ENCODE measurements at places on chromosomes 6 and 20. TPM values are rescaled to one million over a fixed set of nuclear protein-coding genes. Genes with fewer than 3 reads are reported as not detected.

DNA sequence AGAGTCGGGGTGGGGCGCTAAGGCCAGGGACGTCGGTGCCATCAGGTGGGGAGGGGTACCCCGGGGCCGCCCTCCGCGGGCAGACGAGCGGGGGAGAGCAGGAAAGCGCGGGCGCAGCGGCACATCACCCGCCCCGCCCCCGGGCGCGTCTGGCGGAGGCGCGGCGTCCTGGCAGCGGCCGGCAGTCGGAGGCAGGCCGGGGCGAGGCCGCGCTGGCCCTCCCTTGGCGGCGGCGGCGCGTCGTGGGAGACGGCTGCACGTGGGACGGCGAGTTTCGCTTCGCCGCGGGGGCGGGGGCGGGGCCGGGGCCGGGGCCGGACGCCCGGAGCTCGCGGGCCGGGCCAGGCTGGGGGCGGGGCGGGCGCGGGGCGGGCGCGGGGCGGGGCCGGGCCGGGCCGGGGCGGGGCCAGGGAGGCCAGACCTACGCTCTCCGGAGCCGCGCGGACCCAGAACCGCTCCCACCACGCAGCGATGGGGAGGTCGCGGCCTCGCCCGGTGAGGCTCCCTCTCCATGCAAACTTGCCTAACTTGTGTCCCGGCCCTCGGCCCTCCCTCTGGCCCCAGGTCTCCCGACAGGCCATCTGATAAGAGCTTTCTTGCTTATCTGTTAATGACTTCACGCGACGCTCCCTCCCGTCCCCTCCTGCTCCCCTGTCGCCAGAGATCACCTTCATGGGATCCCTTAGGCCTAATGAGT is 12.5 kb downstream of the ITPR3 start:
- no peak for DNase-seq

GRCh38 chr20:49558826-49559225 is 9.1 kb downstream of the PTGIS start:
- DNase-seq = no peak

GRCh38 chr6:114523508-114523907 is 180.7 kb upstream of the HS3ST5 start:
- no peak for DNase-seq

DNA sequence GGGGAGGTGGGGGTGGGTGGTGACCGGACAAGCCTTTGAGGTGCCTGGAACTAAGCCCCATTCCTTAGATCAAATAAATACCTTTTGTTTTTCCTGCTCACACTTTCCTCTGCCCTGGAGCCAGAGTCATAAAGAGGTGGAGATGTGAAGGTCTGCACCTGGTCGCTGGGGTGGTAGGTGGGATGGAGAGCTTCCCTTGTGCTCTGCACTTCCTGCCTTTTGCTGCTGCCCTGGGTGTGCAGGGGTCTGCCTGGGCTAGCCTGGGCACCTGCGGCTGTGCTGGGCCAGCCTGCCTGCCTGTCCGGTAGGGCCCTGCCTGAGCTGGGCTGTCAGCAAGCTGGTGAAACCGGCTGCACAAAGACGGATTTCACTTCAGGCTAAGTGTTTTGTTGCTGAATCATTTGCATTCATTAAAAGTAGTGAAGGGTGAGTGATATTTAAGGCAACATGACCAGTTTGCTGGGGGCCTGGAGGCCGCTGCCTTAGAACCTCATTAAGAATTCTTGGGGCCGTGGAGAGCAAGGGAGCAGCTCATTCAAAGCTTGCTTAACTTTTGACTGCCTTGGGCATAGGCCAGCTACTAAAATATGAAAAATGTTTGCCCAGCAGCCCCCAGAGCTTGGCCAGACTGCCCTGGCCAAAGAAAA is 20.5 kb downstream of the PTK7 start:
- peak; percentile 93 for DNase-seq

DNA sequence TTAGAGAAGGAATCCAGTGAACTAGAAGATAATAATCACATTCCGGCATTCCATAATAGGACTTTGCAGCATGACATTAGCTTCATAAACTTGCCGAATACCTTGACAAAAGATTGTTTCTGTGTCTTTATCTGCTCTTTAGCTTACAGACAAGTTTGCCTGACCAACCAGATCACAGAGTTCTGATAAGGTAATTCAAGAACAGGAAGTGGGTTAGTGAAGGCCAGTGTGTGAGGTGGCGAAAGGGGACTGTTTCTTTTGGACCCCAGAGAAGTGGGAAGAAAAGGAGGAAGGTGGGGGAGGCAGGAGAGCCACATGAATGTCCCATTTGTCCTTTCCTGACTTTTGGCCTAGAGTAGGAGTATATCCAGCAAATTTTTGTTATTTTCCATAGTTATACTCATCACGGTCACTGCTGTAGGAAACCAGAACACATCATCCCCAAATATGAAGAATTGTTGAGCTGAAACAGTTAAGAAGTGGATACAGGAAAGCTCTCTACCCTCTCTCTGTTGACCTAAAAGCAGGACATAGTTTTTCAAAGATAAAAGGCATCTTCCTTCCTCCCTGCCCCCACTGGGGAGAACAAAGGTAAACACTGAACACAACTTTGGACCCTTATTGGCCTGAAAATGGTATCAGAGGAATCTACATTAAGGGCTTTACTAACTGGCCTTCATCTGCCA is 72.4 kb upstream of the TNFAIP3 start:
- no peak for DNase-seq

GRCh38 chr6:1187293-1188131 is 124.4 kb upstream of the FOXQ1 start:
- DNase-seq = no peak

DNA sequence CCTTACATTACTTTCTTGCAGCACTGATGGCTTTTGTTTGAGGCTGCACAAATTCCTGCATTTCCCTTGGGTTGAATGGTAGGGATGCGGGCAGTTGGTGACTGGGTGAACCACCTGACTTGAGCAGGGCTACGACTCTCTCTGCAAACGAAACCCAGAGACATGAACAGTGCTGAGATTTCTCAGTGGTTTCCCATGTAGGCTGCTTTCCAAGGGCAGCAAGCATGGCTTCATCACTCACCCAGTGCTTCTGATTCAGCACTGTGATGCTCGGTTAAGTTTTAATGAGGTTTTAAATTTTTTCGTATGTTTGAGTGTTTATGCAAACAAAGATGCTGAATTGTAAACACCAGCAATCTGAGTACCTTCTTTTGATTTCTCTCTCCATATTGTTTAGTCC is 127.2 kb downstream of the MTHFD1L start:
- no peak for DNase-seq

DNA sequence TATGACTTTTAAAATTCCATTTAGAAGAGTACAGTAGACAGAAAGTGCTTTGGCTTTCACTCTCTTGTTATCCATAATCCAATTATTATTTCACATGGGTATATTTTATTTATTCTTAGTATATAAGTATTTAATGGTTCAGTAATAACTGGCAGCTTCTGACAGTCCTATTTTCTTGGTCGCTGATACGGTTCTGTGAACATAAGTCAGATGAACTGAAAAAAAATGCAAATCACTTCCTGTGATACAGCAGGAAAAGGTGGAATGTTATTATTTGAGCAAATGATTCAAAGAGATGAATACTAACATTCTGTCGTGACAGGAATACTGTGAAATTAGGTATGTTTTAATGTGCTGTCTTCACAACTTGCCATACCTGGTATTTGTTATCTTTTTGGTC is 132.3 kb downstream of the ARHGAP18 start:
- no peak for DNase-seq

- DNase-seq = no peak
These were observed 46.7 kb downstream of the RNGTT start for GRCh38 chr6:88916615-88917208.

GRCh38 chr6:32070814-32071543 is 32.8 kb downstream of the CYP21A2 start:
- no peak for DNase-seq

DNA sequence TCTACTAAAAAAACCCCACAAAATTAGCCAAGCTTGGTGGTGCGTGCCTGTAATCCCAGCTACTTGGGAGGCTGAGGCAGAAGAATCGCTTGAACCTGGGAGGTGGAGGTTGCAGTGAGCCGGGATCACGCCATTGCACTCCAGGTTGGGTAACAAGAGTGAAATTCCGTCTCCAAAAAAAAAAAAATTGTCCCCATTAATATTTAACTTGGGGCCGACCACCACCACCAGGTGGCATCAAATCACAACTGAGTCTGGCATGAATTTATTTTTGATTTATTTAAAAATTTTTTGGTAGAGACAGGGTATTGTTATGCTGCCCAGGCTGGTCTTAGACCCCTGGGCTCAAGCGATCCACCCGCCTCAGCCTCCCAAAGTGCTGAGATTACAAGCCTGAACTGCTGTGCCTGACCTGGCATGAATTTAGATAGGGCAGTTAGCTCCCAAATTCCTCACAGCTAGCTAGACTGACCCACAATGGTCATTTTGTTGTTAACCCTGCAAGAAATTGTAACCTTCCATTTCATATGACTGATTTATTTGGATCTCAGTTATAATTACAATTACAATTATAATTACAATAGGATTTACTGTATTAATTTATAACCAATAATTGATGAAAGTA is 17.1 kb upstream of the BEND3 start:
- DNase-seq = no peak

DNA sequence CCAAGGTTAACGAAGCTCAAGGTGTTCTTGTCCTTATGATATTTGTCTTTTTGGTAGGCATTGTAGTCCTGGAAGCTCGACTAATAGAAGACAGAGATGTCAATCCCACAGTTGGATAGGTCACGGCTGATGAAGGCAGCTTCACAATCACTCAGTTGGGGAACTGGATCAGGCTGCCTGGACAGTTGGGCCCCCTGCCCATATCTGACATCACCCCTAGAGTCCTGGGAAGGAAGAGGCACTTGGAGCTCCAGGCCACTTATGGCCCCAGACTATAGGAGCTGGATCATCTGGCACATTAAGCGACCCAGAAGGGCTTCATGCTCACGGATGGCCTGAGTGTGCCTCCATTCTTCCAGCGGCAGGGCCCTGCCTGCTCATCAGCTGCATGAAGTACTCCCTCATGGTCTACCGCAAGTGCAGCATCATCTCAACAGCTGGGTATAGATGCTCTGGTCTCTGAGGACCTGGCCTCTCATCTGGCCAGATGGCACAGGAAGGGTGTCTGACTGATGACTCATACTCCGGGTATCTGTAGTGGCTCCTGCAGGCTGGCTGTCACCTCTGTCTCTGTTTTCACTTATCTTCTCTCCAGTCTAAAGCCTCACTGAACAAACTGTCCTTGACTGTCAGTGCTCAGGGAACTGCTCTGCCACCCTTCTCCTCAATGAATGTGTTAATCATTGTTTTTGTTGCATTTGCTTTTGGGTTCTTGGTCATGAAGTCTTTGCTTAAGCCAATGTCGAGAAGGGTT is 29.2 kb upstream of the SSR1 start:
- DNase-seq = no peak

- peak; percentile 23 for DNase-seq
These were observed 79.9 kb downstream of the TOX2 start for GRCh38 chr20:43994486-43995100.

DNA sequence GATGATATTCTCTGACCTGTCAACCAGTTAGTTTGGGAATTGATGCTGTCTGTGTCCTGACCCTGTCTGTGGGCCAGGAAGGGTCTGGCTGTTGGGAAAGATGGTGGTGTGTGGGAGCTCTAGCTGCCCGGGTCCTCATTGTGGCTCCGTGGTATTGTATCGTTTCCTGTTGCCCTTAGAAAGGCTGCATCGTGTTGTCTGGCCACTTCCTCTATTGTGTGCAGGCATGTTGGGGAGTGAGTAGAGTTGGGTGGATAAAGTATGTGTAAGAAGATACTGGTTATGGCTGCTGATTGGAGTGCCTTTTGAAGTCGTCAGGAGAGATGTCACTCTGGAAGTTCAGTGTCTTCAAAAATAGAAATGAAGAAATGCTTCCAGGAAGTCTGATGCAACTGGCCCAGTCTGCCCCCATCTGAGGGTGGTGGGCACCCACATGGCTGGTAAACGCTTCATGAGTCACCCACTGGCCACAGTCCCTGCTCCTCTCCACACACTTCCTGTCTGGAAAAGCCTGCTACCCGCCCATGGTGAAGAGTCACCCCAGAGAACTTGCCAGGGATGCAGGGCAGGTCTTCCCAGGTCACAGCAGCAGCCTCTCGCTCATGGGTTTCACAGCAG is 27.9 kb downstream of the PPARD start:
- DNase-seq = peak; percentile 96

DNA sequence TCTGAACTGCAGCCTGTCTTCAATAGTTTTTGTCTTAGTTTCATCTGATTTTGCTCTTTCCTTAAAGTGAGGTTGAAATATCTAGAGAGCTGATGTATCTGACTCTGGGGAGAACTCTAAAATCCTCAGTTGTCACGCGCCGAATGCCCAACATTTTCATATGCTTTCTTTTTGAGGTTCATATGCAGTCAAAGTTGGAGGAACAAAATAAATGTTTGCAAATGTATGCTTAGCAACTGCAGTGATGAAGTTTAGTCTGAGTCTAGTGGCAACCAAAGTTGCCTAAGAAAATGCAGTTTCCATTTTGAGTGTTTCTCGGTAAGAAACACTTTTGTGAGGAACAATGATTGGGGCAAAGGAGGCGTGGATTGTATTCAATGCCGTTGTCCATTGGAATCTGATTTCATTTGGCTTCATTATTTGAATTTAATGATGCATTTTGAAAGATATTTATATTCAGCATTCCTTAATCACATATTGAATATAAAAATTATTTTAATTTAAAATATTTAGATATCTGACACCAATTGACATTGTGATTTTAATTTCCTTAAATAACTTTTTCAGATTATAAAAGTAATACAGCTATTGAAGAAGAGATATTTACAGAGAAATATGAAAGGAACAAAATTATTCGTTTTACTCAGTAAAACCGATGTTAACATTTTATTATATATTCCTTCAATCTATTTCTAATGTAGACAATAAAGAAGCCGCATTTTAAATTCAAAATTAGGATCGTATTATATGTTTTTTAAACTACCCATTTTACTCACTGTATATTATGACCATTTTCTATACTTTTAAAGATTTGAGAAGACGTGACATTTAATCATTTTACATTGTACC is 122.0 kb downstream of the PLEKHG1 start:
- DNase-seq = no peak

DNA sequence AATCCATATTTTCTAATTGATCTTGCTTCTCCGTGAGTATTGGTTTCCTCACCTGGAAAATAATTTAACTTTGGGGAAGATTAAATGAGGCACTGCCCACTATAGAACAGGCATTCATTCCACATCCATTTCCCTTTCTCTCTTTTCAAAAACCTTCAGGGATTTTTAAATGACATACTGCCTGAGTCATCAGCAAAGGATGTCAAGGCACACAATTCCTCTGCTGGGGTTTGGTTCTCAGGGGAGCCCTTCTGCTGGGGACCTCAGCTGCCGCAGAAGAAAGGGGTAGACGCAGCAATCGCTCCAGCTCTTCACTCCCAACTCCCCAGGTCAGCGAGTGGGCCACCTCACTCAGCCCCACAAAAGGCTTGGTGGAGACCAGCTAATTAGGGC is 90.7 kb upstream of the BACH2 start:
- DNase-seq = no peak

GRCh38 chr6:8825726-8826125 is 390.4 kb upstream of the SLC35B3 start:
- no peak for DNase-seq

NRSN2 gene
- total RNA-seq = 64.0 TPM

SMIM29 gene
- 11.1 TPM for total RNA-seq

CDSN gene
- 0.22 TPM for total RNA-seq

PPP1R14C gene
- 6.6 TPM for total RNA-seq

PRL gene
- total RNA-seq = not detected

GABRR1 gene
- not detected for total RNA-seq

OLIG3 gene
- total RNA-seq = 0.14 TPM
